EL (cell line): ENCODE measurements at places on chromosomes 12 and 14.
A peak's percentile ranks its signal among the peaks of the same experiment; 100 is the strongest.

GRCh38 chr12:57623811-57624390 is 9.1 kb downstream of the B4GALNT1 start:
- DNase-seq: no peak

DNA sequence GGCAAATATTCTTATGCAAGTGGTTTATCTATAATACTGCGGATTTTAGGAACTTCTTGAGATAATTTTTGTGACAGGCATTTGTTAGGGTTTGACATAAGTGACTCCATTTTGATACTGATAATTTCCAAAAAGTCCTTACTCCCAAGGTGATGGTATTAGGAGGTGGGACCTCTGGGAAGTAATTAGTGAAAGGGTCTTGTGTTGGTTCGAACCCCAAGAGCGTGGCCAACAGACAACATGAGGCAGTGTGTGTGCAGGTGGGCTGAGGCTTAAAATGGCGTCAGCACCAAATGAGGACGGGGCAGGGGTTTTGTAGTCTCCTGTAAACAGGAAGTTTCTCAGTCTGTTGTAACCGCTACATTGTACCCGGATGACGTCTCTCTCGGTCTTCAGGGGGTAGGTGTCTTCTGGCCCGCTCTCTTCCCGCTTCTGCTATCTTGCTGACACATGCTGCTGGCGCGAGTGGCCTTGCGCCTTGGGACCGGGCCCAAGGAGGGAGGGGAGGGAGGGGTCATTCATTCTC is 1.7 kb upstream of the C12orf43 start:
- DNase-seq: no peak

DNA sequence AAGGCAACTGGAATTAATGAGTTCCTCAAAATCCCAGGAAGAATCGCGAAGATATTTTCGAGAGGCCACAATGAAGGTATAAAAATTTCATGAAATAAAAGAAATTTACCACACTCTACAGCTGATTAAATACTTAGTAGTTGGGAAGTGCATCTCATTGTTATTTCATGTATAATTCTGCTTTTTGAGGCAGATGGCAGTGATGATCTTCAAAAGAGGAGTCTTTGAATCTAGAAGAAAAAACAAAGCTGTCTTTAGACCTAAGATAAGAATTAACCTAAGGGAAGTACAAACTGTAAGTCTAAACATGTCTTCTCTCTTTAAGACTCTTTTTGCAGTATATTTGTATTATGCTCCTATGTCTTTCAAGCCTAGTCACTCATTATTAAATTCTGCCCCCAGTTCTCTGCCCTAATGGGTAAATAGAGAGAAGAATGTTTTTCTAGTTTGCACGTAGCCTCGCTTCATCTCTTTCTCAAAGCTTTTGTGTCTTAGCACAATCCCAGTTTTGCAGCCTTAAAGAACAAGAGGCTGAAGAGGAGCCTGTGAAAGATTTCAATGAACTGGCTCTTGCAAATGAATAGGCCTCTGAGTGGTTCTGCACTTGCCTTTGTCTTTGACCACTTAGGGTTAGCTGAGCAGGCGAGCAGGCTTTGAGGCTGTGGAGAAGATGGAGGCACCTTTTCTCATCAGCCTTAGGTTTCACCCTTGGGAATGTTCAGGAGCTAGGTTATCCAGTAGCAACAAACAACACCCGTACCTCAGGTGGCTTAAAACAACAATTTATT is 32.7 kb downstream of the CFAP54 start:
- DNase-seq: no peak

GRCh38 chr14:95151561-95151960 is 5.8 kb downstream of the DICER1 start:
- no peak for DNase-seq

GRCh38 chr12:81626406-81626805 is 132.7 kb downstream of the PPFIA2 start:
- DNase-seq: no peak

DNA sequence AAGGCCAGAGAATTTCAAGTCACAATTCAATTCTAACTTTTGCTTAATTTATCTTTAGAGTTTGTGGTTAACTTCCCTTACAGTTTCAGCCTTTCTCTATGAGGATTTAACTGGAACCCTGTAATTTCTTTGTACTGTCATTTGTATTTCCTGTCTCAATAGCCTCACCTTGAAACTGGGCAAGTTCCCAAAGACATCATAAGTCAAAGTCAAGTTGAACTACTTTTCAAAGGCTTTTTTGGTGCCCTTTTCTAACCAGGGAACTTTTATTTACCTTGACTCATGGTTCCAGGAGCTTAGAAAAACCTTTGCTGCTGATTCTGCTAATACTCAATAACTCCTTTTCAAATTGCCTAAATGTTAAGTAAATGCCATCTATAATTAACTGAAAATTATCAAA is 200.8 kb upstream of the KRR1 start:
- DNase-seq: no peak

DNA sequence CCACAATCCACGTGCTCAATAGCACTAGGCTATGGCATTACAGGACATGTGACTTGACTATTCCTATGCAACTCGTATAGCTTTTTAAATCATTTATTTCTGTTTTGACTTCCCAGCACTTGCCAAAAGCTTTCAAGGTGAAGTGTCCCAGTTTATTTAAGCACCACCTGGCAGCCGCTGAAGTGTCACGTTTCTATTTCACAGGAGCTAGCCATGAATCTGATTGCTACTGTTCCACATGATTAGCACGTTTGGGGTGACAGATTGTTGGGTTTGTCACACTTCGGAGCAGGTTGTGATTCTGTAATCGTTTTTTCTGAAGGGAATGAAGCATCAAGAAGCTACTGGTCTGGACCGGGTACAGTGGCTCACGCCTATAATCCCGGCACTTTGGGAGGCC is 39.9 kb upstream of the BICDL1 start:
- no peak for DNase-seq

- no peak for DNase-seq
Observed at GRCh38 chr14:25887251-25887878, 710.5 kb downstream of the NOVA1 start.

DNA sequence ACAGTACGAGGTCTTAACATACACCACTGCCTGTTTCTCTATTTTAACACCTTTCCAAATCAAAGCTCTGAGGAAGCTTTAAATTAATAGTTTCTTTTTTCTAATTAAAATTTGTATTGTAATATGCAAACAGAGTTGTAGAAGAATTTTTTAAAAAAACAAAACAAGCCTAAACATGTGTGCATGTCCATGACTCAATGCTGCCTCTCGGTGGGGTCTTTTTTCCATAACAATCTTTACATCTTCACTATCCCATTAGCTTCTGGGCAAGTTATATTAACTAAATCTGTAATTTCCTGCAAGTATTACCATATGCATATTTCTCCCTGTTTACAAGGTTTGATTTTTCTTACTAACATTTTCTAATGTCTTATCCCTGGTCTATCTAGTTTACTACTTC is 143.9 kb upstream of the NAV3 start:
- DNase-seq: peak; percentile 6

DNA sequence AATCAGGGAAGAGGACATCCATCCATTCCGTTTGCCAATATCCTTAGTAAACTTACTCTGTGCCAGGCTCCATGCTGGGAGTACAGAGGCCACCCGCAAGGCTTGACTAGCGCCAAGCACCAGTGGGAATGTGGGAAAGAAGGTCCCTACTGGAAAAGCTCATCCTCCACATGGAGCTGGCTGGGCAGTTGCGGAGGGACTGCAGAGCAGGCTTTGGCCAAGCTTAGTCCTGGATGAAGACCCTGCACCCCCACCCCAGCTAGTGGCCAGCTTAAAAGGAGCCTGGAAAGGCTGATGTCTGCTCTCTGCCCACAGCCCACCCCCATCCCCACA is 22.4 kb upstream of the EIF2B2 start:
- DNase-seq: peak; percentile 38

DNA sequence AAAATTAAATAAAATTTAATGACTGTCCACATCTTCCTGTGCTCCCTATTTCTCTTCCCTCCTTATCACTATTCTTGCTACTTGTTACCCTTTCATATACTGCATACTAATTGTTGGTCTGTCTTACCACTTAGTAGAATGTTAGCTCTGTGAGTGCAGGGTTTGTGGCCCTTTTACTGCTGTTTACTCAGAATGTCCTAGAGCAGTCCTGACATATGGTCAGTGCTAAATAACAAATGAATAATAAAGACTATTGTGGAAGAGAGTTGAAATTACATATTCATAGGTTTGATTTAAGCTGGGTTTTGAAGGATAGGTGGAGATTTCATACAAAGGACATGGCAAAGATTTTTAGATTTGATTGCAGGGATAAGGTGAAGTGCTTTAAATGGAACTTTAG is 24.5 kb downstream of the KTN1 start:
- no peak for DNase-seq

- no peak for DNase-seq
Observed at GRCh38 chr14:31080484-31080883, 54.3 kb upstream of the STRN3 start.

- DNase-seq: no peak
Observed at GRCh38 chr12:62468935-62469334, 2.3 kb downstream of the MON2 start.

GRCh38 chr12:2779281-2779680 is 15.5 kb upstream of the FKBP4 start:
- DNase-seq: no peak

GRCh38 chr12:65384240-65384639 is 105.8 kb downstream of the MSRB3 start:
- DNase-seq: no peak

DNA sequence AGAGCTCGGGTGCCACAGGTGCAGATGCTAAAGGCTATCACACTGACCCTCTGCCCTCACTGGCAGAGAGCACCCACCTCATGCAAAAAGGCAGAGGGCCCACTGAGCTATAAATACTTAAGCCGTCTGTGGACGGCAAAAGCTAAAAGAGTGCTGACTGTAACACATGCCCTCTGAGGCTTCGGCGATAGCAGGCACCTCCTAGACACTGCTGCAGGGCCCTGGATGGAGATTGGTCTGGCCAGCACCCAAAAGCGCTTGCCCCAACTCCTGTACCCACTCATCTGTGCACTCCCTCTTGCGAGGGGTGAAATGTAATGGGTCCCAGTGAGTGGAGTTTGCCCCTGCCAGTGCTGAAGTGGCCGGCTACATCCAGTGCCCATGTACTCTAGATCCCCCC is 148.7 kb downstream of the SLC16A7 start:
- DNase-seq: no peak

- DNase-seq: no peak
Observed at GRCh38 chr12:65205886-65206285, 36.5 kb downstream of the LEMD3 start.

GRCh38 chr14:49196327-49196726 is 389.9 kb downstream of the RPS29 start:
- DNase-seq: no peak

GRCh38 chr12:130827432-130827831 is 11.6 kb downstream of the STX2 start:
- DNase-seq: no peak

GRCh38 chr12:83889745-83890144 is 1022.9 kb downstream of the SLC6A15 start:
- no peak for DNase-seq

GRCh38 chr14:94355191-94355794 is 32.2 kb upstream of the SERPINA6 start:
- peak; percentile 69 for DNase-seq

DNA sequence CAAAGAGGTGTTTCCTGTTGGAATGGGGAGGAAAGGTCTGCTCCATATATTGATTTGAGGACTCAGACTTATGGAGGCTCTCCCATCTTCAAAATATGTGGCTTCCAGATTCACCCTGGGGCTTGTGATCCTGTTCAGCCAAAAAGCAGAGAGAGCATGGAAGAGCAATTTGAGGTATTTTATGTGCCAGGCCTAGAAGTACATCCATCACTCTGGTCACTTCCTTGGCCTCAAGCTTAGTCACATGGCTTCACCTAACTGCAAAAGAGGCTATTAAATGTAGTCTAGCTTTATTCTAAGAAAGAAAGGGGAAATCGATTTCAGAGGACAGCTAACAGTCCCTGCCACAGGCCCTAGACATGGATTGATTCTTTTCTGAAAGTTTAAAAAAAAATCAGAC is 86.2 kb downstream of the C12orf50 start:
- DNase-seq: no peak

- peak; percentile 44 for DNase-seq
Observed at GRCh38 chr12:104763168-104763805, 194.8 kb downstream of the SLC41A2 start.

DNA sequence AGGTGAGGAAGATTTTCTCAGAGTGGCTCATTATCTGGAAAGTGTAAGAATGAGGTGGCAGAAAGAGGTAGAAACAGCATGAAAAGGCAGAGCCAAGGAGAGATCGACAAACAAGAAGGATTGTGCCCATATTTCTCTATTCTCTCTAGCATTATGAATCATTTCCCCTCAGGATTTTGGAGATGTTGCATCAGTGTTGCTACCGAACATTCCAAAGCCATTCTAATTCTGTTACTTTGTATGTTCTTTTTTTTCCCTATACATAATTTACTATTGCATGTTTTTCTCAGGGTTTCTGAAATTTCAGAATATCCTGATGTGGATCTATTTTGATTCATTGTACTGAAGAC is 61.4 kb downstream of the KICS2 start:
- DNase-seq: peak; percentile 78

DNA sequence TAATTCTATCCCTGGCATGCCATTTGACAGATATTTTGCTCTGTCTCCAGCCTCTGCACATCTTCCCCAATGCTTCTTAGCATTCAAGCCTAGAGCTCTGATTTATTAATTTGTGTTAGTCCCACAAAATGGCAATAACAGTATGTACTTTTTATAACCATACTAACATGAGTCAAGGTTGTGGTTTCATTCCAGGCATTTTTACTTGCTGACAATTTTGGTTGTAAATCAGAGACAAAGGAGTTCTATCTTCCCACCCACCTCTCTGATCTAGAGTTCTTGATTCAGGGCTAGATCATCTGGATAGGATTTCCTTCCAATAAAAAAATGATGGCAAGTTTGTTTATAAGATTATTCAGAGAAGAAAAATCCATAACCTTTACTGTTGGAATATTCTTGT is 18.5 kb upstream of the CISTR start:
- peak; percentile 96 for DNase-seq

DNA sequence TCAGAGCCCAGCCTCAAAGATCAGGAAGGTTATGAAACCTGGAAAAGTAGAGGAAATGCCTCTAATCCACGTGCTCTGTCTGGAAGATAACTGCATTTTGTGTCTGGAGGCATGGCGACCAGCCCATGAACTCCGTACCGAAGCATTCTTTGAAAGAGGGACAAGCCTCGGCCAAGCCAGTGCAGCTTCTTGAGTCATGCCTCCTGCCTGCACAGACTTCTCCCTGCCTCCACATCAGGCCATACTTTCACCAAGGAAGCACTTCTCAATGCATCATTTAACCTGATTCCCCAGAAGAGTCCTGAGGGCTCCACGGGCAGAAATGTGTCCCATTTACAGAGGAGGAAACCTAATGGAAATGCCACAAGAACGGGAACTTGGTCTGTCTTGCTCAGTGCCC is 3.4 kb downstream of the ACTN1 start:
- DNase-seq: peak; percentile 78

- peak; percentile 17 for DNase-seq
Observed at GRCh38 chr12:28998662-28999120, 150.4 kb upstream of the FAR2 start.

DNA sequence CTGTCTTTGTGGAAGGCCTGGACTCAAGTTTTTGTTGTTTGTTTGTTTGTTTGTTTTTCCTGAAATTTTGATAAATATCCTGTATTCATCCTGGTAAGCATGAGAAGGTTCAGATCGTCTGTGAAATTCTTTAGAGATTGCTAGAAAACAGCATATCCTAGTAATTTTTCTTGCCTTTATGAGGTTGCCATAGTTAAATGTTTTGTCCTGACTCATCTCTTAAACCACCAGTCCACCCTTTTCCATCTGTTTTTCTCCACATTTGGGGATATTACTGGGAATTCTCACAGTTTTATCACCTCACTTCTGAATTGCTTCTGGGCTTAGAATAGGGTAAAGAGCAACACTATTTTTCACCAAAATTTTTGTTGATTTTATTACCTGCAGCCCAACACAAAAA is 248.3 kb downstream of the FBXL14 start:
- peak; percentile 67 for DNase-seq
